Fibroblast of the aortic adventitia (primary cell): ENCODE measurements at places on chromosomes 2 and 18. TPM values are rescaled to one million over a fixed set of nuclear protein-coding genes. Genes with fewer than 3 reads are reported as not detected.

KCNF1 gene
- not detected in 2 replicates for total RNA-seq

RBFA gene
- total RNA-seq, result 17.6 and 20.1 TPM in 2 replicates

SCN1A gene
- 0.09 and 0.16 TPM in 2 replicates for total RNA-seq

RND3 gene
- total RNA-seq, result 154 and 321 TPM in 2 replicates

CYP1B1 gene
- total RNA-seq, result 146 and 199 TPM in 2 replicates

RAB6D gene
- under 0.01 TPM in 1 of 2 replicates, not detected in the other for total RNA-seq

IL1R1 gene
- total RNA-seq, result 150 and 152 TPM in 2 replicates

ABHD1 gene
- total RNA-seq, result 0.09 TPM in 1 of 2 replicates, not detected in the other

RNF152 gene
- 7.3 and 12.8 TPM in 2 replicates for total RNA-seq

RGPD3 gene
- total RNA-seq, result 0.41 and 0.45 TPM in 2 replicates

CCT7 gene
- total RNA-seq, result 195 and 196 TPM in 2 replicates

ANKRD30BL gene
- 0.16 TPM in 1 of 2 replicates, not detected in the other for total RNA-seq

UGT1A3 gene
- total RNA-seq, result not detected in 2 replicates

- no peak for DNase-seq
These were observed 187.6 kb downstream of the NAPG start for GRCh38 chr18:10713409-10713808.

DNA sequence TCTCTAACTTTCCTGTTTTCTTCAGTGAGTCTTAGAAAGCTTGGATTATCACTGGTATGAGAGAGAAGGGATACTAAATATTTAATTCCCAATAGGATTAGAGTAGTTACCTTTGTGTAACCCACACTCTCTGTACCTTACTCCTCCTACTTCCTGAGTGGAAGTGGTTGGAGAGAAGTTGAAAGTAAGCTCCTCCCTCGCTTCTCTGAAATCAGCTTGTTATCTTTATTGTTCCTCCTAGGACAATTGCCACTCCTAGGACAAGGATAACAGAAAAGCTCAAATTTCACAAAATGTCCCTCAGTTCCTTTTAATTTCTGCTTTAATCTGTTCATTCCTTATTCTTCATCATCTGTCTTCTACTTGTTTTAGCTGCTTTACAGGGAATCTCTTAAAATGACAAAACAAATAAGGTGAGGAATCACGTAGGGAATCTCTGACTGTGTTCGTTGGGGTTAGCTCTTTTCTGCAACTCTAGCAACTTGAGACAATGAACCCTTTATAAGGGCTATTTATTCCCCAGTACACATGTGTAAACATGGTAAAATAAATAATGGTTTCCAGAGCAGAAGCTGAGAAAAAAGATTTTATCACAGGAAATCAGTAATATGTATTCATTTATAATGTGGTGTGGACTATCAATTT, 8.6 kb downstream of the ITPRID2 start:
- DNase-seq, result no peak

DNA sequence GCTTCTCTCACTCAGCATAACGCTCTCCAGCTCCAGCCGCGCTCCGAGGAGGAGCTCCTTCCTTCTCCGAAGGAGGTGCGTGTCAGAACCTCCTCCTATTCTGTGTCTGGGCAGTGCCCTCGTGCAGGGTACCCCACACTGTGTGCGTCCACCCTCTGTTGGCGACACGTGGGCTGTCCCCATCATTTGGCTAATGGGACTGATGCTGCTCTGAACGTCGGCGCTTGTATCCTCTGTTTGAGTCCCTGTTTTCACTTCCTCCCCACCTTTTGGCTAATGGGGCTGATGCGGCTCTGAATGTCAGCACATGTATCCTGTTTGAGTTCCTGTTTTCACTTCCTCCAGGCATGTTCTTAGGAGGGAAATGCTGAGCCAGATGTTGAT, 22.2 kb downstream of the KCNG2 start:
- no peak for DNase-seq

DNA sequence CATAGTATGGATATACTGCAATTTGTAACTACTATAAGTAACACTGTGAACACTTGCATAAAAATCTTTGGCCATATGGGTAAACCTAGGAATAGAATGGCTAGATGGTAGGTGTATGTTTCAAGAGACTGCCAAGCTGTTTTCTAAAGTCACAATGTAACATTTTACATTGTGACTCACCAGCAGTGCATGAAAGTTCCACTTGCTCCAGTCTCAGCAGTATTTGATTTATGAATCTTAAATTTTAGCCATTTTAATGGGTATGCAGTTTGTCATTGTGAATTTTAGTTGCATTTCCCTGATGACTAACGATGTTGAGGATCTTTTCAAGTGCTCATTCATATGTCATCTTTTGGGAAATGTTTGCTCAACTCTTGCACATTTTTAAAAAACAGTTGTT, 86.1 kb downstream of the FARSB start:
- DNase-seq, result peak; percentile 42

- DNase-seq, result no peak
These were observed 92.5 kb downstream of the SP3 start for GRCh38 chr2:173872714-173873113.

DNA sequence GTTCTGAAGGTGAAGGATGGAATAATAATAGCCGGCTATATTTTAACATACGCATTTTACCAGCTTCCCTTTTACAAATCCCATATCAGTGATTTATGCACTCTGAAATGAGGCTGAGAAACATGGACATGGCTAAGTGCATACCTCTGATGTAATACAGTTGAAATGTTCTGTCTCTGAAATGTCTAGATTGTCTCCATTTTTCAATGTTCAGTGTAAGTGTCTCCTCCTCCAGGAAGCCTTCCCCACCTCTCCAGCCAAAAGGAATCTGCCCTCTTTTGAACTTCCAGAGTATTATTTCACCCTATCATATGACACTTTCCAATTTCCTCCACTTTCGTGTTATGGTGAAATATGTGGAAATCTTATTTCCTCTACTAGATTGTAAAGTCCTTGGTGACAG, 29.5 kb upstream of the ME2 start:
- peak; percentile 56 for DNase-seq

- no peak for DNase-seq
These were observed 23.9 kb downstream of the CFAP65 start for GRCh38 chr2:219017201-219017931.

- peak; percentile 59 for DNase-seq
These were observed 44.3 kb upstream of the ASB1 start for GRCh38 chr2:238382381-238382781.

- no peak for DNase-seq
These were observed 360.0 kb upstream of the GALNT5 start for GRCh38 chr2:156897548-156897947.

GRCh38 chr2:133077269-133077822, 407.3 kb upstream of the LYPD1 start:
- DNase-seq, result peak; percentile 70

GRCh38 chr2:190181123-190181669, 118.7 kb upstream of the MSTN start:
- DNase-seq, result no peak

DNA sequence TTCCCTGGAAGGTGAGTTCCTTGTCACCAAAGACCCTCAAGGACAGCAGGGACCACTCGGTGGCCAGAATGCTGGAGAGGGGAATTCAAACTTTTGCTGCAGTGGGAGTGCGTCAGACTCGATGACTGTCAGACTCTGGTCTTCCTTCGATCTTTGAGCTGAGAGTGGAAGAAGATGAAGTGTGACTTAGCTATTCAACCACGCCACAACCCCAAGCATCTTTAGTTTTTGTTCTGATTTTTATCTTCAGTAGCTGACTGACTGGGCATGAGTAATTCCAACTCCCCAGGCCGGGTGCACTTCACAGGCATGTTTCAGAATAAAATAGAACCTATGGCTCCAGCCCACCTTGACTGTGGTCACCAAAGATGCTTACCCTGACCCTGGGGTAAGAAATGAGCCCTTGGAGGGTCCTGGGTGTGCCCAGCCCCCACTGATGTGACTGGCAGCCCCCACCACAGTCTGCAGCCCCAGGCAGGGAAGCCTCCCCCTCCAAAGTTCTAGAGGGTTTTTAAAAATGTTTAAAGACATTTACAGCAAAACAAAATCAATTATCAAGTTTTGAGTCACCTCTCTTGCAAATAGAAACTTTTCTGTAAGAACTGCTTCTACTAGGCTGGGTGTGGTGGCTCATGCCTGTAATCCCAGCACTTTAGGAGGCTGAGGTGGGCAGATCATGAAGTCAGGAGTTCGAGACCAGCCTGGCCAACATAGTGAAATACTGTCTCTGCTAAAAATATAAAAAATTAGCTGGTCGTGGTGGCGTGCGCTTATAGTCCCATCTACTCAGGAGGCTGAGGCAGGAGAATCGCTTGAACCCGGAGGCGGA, 24.9 kb upstream of the YWHAQ start:
- DNase-seq, result peak; percentile 82

DNA sequence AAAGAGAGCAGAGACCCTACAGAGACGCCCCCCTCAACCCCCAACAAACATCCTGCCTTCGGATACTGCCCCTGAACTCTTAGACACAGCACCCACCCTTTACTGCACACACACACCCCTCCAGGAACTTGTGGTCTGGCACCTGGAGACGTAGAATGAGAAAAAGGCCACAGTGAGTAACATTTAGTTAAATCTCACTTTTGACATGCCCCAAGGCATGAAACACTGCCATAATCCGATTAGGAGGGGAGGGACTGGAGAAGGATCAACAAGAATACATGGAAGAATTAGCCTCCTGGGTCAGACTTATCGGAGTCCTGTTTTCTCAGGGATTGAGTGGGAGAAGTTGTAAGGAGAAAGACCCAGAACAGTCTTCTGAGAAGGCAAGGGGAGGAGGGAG, 4.1 kb downstream of the CDK5R2 start:
- peak; percentile 8 for DNase-seq

- peak; percentile 16 for DNase-seq
These were observed 107.1 kb downstream of the POLE4 start for GRCh38 chr2:75065402-75066008.

DNA sequence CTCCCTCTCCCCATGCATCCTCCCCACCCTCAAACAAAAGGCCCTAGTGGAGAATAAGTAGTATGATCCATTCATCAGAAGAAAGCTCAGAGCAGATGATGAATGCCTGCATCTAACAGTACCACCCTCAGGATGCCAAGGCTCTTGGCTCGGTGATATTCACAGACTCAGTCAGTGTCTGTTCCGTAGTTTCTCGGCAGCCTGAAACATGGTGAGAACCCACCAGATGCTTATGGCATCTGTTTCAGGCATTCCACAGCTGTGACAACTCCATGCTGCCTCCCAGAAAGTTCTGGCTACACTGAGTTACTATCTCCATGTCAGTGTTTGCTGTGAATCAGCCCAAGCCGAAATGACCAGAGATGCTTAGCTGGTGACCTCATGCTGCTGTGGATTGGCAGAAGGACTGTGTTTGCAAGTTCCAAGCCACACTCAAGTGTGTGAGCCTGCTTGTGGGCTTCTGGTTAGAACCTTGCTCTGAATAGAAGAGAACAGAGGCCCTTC, 83.9 kb downstream of the WDSUB1 start:
- DNase-seq, result peak; percentile 99

- DNase-seq, result no peak
These were observed 59.4 kb downstream of the STEAP3 start for GRCh38 chr2:119282996-119283511.

DNA sequence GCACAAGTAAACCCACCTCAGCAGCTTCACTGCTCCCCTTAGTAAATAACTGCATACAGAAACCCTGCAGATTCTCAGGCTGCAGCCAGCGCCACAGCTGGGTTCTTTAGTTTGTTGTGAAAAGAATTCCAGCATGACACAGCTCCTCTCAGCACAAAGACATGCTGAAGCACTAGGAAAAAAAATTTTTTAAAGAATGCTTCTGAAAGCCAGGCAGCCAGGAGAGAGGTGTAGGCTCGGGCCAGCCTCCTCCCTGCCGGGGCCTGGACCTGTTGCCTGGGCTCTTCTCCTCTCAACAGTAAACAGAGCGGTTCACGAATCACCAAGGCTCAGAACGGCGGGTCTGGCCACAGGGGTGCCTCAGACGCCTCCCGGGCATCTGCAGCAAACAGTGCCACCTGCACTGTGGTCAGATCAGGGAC, 95.7 kb upstream of the POU3F3 start:
- DNase-seq, result no peak

GRCh38 chr2:232528746-232529460, 2.9 kb downstream of the CHRND start:
- no peak for DNase-seq

DNA sequence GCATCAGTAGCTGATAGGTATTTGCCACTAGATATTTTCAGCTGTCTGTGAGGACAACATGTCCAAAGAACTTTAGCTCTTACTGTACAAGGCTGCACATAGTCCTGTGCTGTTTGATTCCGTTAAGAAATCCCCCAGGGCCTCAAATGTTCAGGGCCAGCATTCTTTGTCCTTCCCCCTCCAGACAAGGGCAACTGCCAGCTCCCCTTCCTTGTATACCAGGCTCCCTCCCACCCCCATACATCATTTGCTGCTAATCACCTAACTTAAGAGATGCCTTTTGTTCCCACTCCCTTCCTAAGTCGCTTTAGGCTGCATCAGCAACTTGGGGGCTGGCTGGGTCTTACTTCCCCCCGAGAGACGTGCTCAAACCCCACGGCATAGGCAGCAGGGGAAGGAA, 138.7 kb downstream of the CDH20 start:
- DNase-seq, result no peak

GRCh38 chr2:43133336-43133707, 93.1 kb downstream of the ZFP36L2 start:
- no peak for DNase-seq

DNA sequence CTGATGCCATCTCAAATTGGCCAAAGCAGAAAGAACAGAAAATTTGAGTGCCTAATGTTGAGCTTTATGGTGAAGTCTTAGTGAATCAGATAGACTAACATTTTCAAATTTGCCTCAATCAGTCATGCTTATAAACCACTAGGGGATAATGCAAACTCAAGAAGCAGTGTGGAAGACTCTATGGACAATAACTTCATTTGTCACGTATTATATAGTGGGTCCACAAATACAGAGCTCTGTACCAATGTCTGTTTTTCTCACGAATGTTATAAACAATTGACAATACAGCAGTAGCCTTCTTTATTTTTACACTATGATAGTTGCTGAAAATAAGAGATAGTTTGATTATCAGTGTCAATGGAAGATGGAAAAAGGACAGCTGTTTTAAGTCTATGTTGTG, 190.8 kb upstream of the SLC8A1 start:
- no peak for DNase-seq

- no peak for DNase-seq
These were observed 297.1 kb downstream of the AGPS start for GRCh38 chr2:177689623-177690022.

GRCh38 chr2:164811819-164812218, 29.8 kb downstream of the COBLL1 start:
- DNase-seq, result no peak

DNA sequence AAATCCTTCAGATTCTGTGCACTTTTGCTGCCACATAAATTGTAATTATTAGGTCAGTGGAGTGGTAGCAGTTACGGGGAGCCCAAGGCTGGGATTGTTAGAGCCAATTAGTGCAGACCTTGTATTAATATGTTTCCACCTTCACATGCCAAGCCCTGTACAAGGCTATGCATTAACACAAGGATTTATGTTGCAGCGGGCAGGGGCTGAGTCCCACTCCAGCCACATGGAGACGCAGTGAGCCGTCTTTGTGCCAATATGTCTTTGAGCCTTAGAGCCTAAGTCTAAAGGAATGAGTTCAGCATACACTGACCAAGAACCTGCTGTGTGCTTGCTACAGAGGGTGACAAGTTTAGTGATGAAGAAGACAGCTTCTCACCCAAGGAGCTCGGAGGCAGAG, 238.2 kb downstream of the TSN start:
- no peak for DNase-seq

- peak; percentile 4 for DNase-seq
These were observed 491 bp downstream of the ALK start for GRCh38 chr2:29920631-29921559.
